ENCODE measurements at places on chromosomes 7 and 10. TPM values are rescaled to one million over a fixed set of nuclear protein-coding genes. Genes with fewer than 3 reads are reported as not detected.

- H3K4me1 ChIP-seq: no peaks in the 10 kb centered on the region
- no peak for ATAC-seq
- H3K36me3 ChIP-seq: no peaks in the 10 kb centered on the region
- H3K27ac ChIP-seq: no peak overlapping the region
- H3K4me3 ChIP-seq: no peak overlapping the region
Measured at GRCh38 chr7:128793181-128793547, 1.4 kb downstream of the CCDC136 start.

DNA sequence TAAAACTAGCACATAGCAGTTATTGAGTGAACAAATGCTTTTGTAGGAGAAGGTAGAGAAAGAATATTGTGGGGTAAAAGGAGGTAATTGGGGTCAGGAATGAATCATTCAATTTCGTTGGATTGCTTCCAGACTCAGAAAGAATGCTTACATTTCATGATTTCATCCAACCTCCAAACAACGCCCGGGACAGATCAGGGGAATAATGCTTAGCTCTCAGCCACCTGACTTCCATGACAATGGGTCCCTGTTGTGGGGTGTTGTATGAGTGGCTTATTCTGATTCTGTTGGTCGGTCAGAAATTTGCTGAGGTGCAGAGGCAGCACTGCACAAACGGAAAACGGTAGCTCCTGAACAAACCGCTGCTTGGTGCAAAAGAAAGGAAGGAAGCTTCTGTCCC is 24.0 kb upstream of the INPP5F start:
- H3K27ac ChIP-seq: no peak overlapping the region
- H3K36me3 ChIP-seq: no peaks in the 10 kb centered on the region

GRCh38 chr7:7148798-7149481 is 33.4 kb upstream of the C1GALT1 start:
- ATAC-seq: no peak
- H3K27ac ChIP-seq: no peak overlapping the region
- H3K4me3 ChIP-seq: no peak overlapping the region
- no peaks in the 10 kb centered on the region for H3K4me1 ChIP-seq
- no peaks in the 10 kb centered on the region for H3K36me3 ChIP-seq

AGMO gene
- total RNA-seq: 0.27 TPM

DNA sequence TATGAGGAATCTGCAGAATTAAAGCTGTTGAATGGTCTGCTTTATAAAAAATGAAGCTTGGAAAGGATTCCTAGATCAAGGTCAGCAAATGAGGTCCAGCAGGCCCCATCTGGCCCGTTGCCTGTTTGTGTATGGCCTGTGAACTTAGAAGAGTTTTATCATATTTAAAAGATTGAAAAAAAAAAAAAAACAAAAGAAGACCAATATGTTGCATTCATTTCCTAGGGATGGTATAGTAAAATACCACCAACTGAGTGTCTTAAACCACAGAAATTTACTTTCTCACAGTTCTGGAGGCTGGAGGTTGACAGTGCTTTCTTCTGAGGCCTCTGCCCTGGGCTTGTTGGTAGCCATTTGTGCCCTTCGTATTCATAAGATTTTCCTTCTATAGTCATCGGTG is 109.2 kb downstream of the PPP1R3A start:
- H3K4me1 ChIP-seq: no peaks in the 10 kb centered on the region
- H3K27ac ChIP-seq: no peak overlapping the region
- H3K4me3 ChIP-seq: no peak overlapping the region
- H3K36me3 ChIP-seq: no peaks in the 10 kb centered on the region
- no peaks in the 10 kb centered on the region for H3K27me3 ChIP-seq
- ATAC-seq: no peak

DNA sequence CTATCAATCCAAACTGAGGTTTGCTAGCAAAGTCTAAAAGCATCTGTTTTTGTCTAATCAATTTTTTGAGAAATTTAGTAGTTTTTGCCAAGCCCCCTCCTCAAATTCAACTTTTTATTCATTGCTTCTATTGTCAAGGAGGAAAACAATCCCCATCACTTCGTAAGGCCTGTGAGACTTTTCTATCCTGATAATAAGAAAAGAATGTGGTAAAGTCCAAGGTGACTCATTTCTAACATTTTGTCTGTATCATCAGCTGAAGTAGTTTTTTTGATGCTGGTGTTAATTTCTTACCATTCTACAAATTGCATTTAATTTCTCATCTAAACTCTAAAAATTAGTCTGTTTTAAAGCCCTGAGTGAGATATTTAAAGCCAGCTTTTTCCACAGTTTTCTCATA is 11.7 kb downstream of the ANK3 start:
- ATAC-seq: no peak
- H3K4me1 ChIP-seq: no peaks in the 10 kb centered on the region
- H3K4me3 ChIP-seq: no peak overlapping the region
- H3K27me3 ChIP-seq: no peaks in the 10 kb centered on the region
- H3K27ac ChIP-seq: no peak overlapping the region

DNA sequence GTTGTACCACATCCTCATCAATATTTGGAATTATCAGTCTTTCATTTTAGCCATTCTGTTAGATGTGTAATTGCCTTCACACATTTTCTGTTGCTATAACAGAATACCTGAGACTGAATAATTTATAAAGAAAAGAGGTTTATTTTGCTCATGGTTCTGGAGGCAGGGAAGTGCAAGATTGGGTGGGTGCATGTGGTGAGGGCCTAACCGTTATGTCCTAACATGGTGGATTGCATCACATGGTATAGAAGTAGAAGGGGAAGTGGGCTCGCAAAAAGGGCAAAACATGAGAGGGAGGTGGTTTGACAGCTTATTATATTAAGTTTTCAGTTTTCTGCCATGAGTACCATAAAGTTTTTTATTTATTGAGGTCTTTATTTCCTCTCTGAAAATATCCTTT is 452.0 kb downstream of the ARL4A start:
- no peak overlapping the region for H3K27ac ChIP-seq
- H3K36me3 ChIP-seq: no peaks in the 10 kb centered on the region
- ATAC-seq: no peak
- H3K27me3 ChIP-seq: no peaks in the 10 kb centered on the region

C10orf62 gene
- not detected for total RNA-seq

DNA sequence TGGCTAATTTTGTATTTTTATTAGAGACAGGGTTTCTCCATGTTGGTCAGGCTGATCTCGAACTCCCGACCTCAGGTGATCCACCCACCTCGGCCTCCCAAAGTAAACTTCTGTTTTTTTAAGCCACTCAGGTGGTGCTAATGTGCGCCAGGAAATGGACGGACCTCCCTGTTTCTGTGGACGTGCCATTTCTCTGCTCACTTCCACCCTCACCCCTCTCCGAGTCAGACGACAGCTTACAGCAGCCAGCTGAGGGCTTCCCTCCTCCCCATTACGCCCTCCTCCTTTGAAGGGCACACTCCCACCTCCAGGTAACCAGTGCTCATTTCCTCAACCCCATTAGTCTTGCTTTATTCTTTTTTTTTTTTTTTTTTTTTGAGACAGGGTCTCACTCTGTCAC is 41.7 kb upstream of the EZH2 start:
- no peaks in the 10 kb centered on the region for H3K4me1 ChIP-seq
- no peaks in the 10 kb centered on the region for H3K27me3 ChIP-seq
- ATAC-seq: no peak
- no peak overlapping the region for H3K4me3 ChIP-seq
- no peak overlapping the region for H3K27ac ChIP-seq
- no peaks in the 10 kb centered on the region for H3K36me3 ChIP-seq

Measured in gastroesophageal sphincter (tissue), 4 donors.